ENCODE measurements at places on chromosomes 5 and 9.

GRCh38 chr9:69658987-69659675 is 13.0 kb downstream of the APBA1 start:
- no peak for DNase-seq

DNA sequence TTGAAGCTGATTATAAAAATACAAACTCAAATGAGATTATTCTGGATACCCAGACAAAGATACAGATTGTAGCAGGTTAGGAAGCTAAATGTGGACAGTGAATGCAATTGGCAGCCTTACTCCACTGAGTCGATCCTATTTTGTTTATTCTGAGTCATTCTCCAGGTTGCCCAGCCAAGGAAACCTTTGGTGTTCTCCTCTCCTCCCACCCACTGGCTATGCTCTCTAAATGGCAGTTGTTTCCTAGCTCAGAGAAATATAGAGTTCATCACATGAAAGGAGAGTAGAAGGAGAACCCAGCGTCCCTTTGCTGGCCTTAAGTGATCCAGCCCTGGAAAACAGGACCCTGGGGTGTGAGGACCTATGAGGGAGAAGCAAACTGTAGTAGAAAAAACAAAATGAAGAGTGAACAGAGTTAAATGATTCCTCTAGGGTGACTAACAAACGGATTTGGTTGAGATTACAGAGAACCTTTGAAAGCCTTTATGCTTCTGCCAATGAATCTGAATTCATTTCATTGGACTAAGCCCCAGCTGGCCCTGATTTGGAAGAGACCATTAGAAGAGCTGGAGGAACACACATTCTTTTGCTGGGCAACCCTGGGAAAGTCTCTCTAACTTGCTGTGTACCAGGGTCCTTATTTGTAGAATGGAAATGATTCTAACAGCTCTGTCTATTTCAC is 95.1 kb downstream of the BRINP1 start:
- DNase-seq, result no peak

DNA sequence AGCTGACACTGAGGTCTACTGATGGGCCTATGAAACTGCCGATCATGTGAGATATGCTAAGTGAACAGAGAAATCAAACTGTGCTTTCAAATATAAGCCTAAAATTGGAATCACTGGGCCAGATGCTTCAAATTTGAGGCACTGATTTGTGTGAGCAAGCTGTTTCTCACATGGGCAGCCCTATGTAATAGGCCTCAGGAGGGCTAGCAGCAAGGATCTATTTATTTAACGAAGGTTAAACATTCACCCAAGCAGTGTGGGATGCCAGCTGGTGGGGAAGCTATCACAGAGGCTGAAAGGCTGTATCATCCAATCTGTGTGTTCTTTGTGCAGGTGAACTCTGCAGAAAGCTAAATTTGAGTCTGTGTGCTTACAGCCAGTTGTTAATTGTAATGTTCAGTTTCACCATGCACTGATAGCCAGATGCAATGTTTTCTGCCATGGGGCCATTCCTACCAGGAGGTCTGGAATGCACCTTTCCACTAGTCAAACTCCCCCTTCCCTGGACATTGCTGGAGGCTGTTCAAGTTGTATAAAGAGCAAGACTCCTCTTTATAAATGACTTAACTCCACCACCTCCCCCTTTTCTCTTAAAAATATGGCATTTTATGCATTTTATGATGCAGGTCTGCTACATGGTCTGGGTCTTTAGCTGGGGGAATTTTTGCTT is 228.9 kb downstream of the SH3GL2 start:
- DNase-seq, result no peak

DNA sequence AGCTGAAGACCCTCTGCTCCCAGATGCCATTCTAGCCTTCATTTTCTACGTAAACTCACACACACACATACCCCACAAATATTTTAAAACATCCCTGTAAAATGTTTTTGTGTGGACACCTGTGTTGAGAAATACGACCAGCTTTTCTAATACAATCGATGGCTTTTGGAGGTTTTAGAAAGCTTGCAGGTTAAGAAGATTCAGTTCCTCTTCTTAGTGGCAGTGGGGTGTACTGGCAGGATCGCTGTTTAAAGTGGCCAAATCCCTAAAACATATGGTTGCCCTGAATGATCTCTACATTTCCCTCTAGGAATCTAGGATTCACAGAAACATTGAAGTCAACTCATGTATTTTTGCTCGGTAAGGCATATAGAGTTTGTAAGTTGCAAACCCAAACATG is 236.3 kb downstream of the NSG2 start:
- no peak for DNase-seq

DNA sequence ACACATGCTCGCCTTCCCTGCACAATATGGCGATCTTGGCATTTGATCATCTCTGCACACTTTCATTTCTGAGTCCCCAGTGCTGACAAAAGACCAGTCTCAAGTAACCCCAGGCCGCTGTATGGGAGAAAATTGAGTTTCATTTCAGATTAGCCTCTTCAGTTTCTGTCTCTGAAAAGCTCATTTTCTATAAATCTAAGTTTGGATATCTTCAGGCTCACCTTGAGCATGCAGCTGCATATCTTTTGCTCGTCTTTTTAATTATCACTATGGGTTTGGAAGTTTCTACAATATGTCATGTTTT is 169.1 kb upstream of the MAST4 start:
- no peak for DNase-seq

GRCh38 chr9:116390303-116391228 is 237.0 kb downstream of the PAPPA start:
- no peak for DNase-seq

DNA sequence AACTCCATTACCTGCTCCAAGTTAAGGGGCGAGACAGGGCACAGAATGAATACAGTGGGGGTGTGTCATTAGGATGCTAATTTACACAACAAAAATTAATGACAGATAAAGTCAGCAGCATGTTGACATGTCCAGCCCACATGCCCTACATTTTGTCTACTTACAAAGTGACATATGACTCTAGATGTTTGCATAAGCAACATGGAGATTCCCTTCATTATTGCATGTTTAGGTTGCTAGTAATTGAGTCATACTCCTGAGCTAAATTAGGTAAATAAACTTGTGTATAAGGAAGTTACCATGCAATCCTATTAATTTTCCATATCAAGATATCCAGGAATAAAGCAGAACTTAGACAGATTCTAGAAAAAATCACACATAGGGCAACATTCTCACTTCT is 232.2 kb downstream of the PDE4D start:
- no peak for DNase-seq

GRCh38 chr5:91219803-91220371 is 163.2 kb downstream of the ARRDC3 start:
- DNase-seq, result no peak

GRCh38 chr9:134612715-134613114 is 28.9 kb upstream of the COL5A1 start:
- DNase-seq, result no peak

DNA sequence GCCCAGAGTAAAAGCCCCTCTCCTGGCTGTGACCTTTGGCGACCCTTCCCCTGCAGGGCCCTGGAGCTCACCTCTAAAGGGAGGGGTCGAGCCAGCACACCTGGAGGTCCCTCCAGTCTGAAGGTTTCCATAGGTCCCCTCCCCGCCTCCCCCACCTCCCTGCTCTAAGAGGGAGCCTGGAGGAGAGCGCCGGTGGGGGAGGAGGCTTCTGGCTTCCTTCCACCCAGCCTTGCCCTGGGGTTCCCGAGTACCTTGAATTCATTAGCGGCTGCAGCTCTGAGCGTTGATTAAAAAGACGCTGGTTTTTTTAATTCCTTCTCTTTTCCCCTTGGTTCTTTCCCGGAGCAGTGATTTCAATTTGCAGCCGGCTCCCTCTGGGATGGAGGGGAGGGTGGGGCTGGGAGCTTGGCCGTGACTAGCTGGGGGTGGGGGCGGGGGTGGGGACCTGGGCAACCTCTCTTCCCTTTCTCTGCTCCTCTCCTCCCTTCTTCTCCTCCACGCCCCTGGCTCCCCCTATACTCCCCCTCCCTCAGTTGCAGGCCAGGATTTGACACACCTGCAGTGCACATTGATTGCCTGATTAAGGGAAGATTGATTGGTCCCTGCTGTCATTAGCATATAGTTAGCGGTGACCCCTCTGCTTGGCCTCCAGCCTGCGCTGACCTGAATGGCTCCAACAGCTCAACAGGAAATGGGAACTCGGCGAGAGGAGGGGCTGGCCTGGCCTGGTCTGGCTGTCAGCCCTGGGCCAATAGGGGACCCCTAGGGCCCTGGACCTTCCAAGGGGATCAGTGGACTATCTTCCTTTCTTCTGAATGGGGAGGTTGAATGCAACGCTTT is 67.5 kb upstream of the RAPGEF1 start:
- no peak for DNase-seq

GRCh38 chr9:115880221-115880885 is 273.2 kb upstream of the PAPPA start:
- DNase-seq, result no peak
